ENCODE measurements at places on chromosomes 1 and 21.

- DNase-seq: no peak
These were observed 41.8 kb downstream of the KCNJ6 start for GRCh38 chr21:37874481-37874880.

DNA sequence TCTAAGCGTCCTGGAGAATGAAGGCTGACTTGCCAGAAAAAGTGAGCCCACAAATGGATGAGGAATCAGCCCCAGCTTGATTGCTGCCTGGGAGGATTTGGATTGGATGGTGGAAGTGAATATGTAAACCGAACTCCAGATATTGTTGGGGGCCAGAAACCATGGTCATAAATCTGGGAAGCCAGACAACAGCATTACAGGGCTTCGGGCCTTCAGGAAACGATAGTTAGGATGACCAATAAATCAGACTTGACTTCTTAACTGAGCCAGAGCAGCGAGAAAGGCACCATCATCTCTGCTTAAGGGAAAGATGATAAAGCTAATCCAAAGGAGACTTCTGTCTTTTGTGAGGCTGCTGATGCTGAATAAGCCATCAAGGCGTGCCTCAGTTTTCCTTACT lies 26.6 kb downstream of the FAM78B start:
- no peak for DNase-seq

DNA sequence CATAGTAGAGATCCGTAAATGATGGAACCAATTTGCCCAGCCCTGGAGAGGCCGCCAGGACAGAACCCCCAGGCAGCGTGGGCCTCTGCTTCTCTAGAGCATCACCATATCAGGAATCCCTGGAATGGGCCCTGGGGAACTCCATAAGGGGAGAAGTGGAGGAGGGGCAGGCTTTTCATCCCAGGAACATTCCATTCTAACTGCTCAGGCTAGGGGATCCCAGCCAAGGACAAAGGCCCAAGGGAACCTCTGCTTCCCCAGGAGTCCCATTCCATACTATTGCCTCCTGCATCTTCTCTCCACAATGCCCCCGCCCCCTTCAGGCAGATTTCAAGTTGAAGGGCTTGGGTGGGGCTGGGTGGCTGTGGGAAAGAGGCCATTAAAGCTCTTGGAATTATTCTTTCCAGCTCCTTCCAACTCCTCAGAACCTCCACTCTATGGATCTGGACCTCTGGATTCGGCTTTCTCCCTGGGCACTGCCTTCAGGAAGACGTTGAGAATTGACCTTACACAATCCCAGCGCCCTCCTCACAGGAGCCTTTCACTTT lies 6.0 kb downstream of the TRNP1 start:
- DNase-seq: no peak

- DNase-seq: no peak
These were observed 12.7 kb upstream of the EIF4G3 start for GRCh38 chr1:21189421-21189820.

DNA sequence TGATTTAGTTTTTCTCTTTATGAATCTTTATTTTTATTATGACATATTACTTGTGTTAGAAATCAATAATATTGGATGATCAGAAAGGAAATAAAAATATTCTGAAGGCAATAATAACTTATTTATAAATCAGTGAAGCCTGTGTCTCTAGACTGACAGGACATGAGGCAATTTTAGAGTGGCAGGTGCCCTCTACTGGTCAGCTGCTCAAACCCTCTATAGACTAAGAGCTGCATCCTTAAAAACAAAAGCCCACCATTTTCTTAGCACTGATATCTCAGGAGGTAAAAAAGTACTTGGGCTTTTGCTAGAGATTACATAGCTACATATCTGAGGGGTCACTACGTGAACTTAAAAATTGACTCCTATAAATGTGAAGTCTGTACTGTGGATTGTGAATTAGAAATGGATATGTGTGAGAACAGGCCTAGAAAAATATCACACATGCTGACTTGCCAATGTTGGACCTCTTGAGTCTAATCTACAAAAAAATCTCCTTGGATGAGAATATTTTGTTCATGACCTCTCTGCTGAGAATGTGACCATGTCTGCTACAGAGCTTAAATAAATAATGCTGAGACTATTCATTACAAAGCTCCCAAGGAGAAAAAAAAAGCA lies 597.9 kb upstream of the ADAMTS5 start:
- no peak for DNase-seq
